ENCODE measurements at places on chromosomes 5 and 9.

DNA sequence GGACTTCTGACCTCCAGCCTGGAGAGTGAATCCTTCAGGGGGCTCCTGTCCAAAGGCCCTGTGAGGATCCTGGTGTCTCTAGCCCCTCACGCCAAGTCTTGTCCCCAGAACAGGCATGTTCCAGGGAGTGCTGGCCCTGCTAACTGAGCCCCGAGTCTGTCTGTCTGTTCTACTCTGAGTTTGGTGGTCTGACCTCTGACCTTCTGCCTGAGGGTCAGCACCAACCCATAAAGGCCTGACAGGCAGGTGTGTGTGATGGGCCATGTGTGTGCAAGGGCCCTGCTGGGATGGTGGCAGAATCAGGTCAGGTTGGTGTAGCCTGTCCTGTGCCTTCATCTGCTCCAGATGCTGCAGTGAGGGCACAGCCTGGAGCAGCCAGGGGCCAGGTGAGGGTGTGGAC, 46.3 kb downstream of the PHF2 start:
- DNase-seq, result no peak

GRCh38 chr9:87824886-87825285, 57.8 kb upstream of the SPATA31E1 start:
- no peak for DNase-seq

DNA sequence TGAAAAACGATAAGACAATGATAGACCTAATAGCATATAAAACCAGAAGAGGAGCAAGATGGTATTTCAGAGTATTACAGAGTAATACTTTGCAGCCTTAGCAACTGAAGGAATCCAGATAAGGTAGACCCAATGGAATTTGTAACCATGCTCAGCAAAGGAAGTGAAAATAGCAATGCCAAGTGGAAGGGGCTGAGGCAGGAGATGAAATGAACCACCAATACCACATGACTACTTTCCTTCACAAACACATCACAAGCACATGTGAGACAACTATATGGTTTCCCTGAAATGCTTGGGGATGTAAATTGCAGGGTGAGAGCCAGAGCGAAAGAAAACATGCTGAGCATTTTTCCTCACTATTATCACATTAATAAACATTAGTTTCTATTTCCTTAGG, 79.8 kb upstream of the MELK start:
- no peak for DNase-seq

GRCh38 chr5:145689235-145689634, 145.9 kb downstream of the PRELID2 start:
- DNase-seq, result no peak

DNA sequence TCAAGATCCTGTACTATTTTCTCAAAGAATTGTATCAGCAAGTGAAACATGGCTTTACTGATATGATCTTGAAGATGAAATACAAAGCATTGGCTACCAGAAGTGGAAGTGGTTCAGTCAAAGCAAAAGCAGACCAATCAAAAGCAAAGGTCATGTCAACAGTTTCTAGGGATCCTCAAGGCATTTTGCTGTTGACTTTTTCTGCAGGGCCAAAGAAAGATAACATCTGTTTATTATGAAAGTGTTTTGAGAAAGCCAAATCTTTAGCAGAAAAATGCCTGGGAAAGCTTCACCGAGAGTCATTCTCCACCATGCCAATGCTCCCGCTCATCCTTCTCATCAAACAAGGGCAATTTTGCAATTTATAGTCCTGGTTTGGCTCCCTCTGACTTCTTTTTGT, 90.3 kb upstream of the ACO1 start:
- no peak for DNase-seq

- DNase-seq, result no peak
Observed at GRCh38 chr9:95083086-95083768, 234.3 kb downstream of the FANCC start.

GRCh38 chr9:5265939-5266338, 34.7 kb downstream of the INSL4 start:
- DNase-seq, result no peak

DNA sequence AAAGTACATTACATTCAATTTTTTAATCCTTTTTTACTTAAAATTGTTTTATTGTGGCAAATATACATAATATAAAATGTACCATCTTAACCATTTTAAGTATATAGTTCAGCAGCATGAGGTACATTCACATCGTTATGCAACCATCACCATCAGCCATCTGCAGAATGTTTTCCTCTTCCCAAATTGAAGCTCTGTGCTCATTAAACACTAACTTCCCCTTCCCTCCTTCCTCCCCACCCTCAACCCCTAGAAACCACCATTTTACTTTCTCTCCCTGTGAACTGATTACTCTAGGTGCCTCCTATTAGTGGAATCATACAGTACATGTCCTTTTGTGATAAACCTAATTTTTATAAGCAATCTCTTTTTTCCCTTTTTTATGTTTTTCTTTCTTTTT, 15.6 kb downstream of the TEX53 start:
- DNase-seq, result no peak

- no peak for DNase-seq
Observed at GRCh38 chr5:11452852-11453251, 451.4 kb downstream of the CTNND2 start.

GRCh38 chr9:23342291-23342690, 483.7 kb downstream of the ELAVL2 start:
- no peak for DNase-seq

- no peak for DNase-seq
Observed at GRCh38 chr9:111805830-111806241, 11.1 kb upstream of the SHOC1 start.

Measured in NCI-H1105 treated with DMSO at 0.1 percent for 48 hours (cell line).